ENCODE measurements at places on chromosomes 4 and X.

DNA sequence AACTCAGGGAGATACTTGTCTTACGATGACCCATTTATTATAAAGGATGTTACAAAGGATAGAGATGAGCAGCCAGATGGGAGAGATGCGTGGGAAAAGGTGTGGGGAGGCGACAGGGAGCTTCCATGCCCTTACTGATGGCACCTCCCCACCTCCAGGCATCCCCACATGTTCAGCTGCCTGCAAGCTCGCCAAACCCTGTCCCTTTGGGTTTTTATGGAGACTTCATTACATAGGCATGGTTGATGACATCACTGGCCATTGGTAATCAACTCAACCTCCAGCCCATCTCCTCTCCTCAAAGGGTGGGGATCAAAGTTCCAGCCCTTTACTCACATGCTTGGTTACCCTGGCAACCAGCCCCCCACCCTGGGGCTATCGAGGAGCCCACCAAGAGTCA, 29.4 kb upstream of the SLC2A9 start:
- DNase-seq: no peak

GRCh38 chr4:105140684-105141490, 5.8 kb upstream of the TET2 start:
- no peak for DNase-seq

DNA sequence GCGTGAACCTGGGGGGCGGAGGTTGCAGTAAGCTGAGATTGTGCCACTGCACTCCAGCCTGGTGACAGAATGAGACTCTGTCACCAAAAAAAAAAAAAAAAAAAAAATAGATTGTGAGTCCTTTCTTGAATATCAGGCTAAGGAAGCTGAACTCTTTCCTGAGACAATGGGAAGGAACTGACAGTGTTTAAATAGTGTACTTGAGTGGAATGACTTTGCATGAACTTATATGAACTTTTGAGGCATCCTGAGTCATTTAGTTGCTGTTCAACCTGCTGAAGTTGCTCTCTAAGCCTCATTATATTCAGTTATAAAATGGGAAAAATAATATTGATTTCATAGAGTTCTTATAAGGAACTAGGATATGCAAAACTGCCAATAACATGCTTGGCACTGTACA, 79.3 kb upstream of the LIMCH1 start:
- DNase-seq: no peak

DNA sequence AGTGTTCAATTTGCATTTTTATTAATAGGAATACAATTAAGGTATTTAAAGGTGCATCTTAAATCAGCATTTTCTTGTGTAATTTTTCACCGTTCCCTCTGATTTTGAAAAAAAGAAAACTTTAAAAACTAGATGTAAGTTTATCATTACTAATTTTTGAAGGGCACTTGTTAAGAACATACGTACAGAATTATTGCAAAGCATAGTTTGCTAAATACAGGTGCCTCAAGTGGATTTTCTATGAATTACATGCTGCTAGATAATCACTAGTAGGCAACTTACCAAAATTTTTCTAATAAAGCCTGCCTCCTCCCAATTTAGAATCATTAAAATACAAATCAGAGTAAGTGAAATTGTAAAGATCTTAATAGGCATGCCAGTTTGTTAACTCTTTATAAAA, 8.5 kb downstream of the CNKSR2 start:
- no peak for DNase-seq

- DNase-seq: no peak
These were observed 961.2 kb downstream of the RPA4 start for GRCh38 chrX:97844943-97845342.

DNA sequence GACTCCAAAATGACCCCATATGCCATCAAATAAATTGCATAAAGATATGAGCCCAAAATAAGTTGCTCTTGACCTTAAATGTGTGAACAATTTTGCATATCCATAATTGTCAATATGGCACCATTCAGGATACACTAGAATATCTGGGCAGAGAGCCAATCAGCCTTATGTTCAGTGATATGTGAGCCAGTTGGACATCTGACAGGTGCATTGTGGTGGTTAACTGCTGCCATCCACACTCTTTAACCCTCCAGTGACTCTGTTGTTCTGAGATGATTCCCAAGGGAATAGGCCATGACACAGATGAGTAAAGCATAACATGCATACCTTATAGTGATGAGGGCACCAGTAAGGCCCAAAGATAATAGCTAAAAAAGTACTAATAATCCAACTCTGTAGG, 500.1 kb downstream of the PCDH18 start:
- DNase-seq: no peak

Data from stimulated activated CD8-positive, alpha-beta memory T cell treated with anti-CD3 and anti-CD28 coated beads, Interleukin-15, amount 100 ng/mL, for 4 hours (primary cell).